Glomerular endothelial cell (primary cell): ENCODE measurements at places on chromosomes 3 and 15.
A peak's percentile ranks its signal among the peaks of the same experiment; 100 is the strongest.

GRCh38 chr3:107644631-107645030 is 121.9 kb downstream of the BBX start:
- no peak for DNase-seq

DNA sequence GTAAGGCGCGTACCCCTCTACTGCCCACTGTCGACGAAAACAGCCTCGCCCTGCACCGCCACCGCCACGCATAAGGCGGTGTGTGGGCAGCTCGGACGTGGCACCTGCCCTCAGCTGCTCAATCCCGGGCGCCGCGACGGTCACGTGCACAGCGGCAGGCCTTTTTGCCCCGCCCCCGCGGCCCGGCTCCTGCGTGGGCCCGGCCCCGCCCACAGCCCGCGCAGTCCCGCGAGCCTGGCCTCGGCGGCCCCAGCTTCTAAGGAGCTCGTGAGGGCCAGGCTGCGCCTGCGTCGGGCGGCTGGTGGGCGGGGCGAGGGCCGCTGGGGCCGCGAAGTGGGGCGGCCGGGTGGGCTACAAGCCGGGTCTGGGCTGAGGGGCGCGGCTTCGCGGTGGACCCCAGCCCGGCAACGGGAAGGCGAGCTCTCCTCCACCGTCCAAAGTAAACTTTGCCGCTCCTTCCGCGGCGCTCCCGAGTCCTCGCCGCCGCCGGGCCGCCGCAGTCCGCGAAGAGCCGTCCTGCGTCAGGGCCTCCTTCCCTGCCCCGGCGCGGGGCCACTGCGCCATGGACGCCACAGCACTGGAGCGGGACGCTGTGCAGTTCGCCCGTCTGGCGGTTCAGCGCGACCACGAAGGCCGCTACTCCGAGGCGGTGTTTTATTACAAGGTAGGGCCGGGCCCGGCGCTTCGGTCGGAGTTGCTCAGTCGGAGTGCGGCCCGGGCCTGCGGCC is at the start of gene CAPN7:
CAPN7 (plus strand) TSS at position 313 of the 728 bp plus-strand sequence; CDS start at position 563, 250 bp downstream.
- DNase-seq, result peak; percentile 22

DNA sequence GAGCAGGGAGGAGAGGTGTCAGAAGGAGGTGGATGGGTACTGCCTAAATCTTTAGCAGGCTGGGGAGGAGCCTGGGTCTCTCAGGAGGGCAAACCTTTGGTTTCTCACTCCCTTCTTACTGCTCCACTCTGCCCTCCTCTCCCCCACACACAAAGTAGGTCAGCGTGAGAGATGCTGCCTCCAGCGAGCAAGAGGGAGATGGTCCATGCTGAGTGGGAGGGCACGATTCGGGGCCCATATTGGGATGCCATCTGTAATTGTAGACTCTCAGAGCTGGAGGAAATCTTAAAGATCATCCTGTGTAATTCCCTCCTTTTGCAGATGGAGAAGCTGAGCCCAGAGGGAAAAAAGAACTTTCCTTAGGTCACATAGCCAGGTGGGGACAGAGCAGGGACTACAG is 34.2 kb upstream of the SYN2 start:
- DNase-seq, result no peak

- DNase-seq, result peak; percentile 34
Measured at GRCh38 chr3:14319654-14320182, 82.7 kb upstream of the SLC6A6 start.

DNA sequence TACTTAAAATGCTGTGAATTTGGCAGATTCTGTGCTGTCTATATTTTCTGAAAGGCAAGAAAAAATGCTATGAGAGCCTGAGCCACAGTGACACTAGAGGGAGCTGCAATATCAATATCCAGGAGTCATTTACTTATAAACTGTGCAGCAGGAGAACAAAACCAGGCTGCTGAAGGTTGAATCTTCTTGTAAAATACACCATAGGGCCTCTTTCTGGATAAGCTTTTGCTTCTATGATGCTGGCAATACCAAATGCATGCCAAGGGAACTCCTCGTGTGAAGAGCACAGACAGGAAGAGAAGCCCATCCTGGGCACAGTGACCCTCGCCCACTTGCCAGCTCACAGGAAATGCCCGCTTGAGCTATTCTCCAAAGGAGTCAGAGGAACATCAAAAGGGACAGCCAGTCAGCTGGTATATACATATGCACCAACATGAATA is 48.0 kb upstream of the TSPAN3 start:
- peak; percentile 58 for DNase-seq

DNA sequence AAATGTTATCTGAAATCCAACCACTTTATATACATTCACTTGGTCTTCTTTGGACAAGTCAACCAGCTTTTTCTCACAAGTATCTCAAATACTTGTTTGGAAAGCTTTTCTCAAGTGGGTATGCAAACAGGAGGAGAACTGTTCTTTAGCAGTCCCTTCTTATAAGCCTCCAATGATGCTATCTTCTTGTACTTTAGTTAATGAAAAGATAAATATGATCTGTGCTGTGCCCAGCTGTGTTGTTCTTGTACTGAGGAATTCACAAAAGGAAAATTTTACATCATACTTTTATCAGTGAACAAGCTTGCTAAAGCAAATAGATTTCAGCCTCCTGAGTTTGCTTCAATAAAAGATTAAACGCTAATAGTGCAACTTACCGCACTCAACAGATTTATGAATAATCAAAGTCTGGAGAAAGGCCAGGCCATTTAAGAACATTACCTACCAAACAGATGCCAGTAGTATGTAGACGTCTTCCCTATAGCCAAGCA is 395.2 kb downstream of the MECOM start:
- no peak for DNase-seq

DNA sequence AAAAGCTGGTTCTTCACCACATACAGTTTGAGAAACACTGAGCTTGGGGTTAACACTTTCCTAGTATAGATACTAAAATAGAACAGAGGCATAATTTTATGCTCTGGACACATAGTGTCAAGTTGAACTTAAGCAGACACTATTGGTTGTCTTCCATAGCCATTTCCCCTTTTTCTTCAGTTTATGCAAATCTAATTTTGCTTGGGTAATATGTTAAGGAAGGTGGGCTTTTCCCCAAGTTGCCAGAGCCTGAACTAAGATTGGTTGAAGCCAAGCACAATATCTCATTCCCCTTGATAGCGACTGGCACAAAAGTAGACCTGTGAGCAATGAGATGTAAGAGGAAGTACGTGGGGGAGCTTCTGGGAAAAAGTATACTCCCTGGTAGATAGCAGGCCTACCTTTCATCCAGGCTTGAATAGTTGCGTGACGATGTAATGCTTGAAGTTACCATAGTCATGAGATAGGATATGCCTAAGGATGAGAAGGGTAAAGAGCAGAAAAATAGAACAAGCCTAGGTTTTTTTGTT is 4.5 kb upstream of the POPDC2 start:
- DNase-seq, result no peak

DNA sequence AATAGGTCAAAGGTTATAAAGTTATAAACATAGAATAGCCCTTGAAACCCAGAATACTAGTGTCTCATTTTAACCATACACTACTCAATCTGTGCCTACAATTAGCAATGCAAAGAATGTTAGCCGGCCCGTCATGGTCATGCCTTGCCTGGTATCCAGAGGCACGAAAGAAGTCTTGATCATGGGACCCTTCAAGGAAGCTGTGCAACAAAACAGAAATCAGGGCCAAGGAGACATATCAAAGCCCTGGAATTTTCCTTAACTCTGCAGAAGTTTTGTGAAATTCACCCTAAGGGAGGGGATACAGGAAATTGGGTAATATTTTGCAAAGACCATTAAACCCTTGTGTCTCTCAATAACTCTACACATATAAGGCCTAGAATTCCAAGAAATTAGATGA is 482.4 kb downstream of the ROBO1 start:
- DNase-seq, result no peak

- no peak for DNase-seq
Measured at GRCh38 chr15:80310776-80311175, 58.8 kb upstream of the CTXND1 start.

GRCh38 chr3:191342411-191342810 is 12.1 kb upstream of the UTS2B start:
- no peak for DNase-seq

DNA sequence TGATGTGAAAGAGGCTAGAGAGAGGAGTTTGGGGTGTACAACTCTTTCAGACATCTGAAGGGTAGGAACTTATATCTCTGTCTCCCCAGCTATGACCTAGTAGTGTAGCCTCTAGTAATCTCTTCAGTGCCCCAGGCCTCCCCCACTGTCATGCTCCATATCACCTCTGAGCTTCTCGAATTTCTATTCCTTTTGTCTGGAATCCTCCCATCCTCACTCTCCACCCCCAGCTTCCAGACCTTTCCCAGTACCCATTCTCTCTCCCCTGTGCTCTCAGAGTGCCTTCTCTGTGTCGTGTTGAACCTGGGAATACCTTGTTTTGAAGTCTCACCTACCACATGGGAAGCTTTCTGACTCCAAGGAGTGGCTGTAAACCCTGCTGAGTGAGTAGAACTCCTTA is 3.6 kb upstream of the RBPMS2 start:
- DNase-seq, result no peak

DNA sequence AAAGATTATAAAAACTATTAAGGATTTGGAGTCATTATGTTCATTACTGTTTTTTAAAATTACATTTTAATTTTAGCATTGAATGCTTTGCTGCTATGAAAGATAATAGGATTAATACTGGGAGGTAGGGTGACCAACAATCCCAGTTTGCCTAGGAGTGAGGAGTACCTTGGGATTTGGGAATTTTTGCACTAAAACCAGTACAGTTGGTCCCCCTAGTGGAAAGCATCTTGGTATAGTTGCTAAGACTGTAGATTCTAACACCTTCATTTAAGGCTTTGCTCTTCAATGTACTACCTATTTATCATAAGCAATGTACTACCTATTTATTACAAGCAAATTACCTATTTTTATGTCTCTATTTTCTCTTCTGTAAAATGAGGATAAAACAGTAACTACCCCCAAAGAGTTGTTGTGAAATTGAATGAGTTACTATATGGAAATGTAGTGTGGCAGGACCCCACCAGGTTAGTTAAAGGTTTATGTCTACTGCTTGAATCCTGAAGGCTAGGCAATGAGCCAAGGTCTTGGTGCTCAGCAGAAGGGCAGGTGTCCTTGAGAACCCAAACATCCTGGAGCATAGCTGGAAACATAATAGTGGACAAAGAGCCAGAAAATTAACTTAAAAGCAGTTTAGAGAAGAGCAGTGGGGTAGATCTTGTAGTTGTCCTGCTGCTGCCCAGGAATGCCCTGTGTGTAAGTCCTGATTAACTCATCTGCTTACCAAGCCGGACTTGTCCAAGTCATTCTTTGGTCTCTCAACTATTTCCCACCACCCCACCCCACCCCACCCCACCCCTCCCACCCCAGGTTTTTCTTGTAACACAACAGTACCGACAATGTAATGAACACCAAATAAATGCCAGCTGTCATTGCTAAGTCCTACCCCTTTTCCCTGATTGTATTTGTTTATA is 49.2 kb upstream of the NMD3 start:
- DNase-seq, result no peak

GRCh38 chr3:183410759-183411158 is 17.7 kb downstream of the MCF2L2 start:
- DNase-seq, result no peak

DNA sequence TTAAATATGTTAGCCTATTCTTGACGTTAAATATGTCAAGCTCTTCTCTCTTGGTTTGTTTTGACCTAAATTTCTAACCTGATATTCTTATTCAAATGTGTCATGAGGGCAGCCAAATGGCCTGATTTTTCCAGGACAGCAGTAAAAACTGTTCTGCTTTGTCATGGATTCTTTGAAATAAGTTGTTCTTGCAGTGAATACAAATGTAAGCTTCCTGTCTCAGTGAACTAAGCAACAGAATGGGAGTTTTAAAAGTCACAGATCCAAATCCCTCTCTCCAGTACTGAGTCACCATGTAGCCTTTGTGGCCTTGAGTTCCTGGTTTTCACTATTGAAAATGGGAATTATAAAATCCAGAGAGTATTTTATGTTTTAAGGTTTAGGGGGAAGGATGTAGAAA is 301.8 kb downstream of the NLGN1 start:
- no peak for DNase-seq

GRCh38 chr3:149967086-149967685 is 3.5 kb downstream of the PFN2 start:
- peak; percentile 29 for DNase-seq

GRCh38 chr15:78405336-78405924 is 32.6 kb upstream of the IREB2 start:
- DNase-seq, result no peak

DNA sequence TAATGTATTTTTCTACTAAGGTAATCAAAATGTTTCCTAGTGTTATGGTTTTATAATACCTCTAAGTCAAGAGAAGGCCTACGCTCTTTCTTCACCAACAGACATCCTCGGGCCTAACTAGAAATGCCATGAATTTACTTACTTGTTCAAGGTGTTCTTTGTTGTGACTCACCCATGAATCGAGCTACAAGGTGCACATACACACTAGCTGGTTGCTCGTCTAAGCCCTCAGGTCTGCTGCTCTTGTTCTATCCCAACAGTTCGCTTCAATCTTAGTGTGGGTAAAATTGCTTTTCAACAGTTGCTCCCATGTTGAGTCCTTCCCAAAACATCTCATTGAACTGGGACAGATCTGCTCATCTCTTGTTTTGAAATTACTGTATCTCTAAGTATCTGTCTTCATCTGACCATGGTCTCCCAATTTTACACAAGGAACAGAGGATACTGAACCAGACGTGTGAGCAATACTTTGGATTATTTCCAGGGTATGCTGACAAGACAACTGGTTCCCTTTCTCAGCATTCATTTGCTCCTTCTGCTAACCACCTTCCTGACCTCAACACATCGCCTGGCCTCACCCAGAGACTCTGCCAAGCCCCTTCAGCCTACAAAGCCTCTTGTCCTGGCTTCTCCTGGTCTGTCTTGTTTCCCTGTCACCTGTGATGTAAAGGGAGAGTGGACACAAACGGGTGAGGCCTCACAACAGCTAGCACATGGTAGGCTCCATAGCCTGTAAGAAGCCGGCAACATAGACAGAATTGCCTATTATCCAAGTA is 84.2 kb downstream of the NEDD4 start:
- DNase-seq, result no peak

- peak; percentile 16 for DNase-seq
Measured at GRCh38 chr3:156148946-156149381, 28.6 kb downstream of the KCNAB1 start.

DNA sequence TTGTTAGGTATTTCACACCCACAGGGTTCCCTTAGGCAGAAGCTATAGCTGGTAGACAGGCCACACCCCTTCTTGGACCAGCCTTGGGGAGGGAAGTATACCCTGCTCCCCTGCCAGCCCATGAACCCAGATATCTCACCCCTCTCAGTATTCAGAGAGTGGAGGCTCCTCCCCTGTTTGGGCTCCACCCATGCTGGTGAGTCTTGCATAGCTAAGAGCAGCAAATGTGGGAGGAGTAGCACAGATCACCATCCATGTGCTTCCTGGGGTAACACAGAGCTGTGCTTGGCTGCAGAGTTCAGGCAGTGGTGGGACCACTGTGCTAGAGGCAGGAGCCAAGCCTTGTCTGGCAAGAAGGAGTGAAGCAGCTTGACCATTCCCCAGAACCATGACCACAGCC is 427.2 kb downstream of the ZIC1 start:
- no peak for DNase-seq

DNA sequence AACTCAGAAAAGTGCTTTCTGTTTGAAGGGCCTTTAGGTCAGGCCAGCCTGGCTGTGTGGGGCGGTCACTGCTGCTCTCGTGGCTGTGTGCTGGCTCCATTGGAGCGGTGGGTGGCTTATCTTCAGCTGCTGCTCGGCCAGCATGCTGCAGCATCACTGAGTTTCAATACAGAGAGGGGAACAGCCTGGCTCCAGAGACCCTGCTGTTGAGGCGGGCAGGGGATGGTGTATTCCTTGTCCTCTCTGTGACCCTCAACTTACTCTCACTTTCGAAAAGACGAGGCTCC is 248.5 kb upstream of the ONECUT1 start:
- no peak for DNase-seq

- no peak for DNase-seq
Measured at GRCh38 chr3:167785790-167786189, 50.3 kb downstream of the SERPINI1 start.
